CD4-positive, alpha-beta T cell treated with Interleukin-6 for 4 hours (primary cell): ENCODE measurements at places on chromosomes 2 and 18.

DNA sequence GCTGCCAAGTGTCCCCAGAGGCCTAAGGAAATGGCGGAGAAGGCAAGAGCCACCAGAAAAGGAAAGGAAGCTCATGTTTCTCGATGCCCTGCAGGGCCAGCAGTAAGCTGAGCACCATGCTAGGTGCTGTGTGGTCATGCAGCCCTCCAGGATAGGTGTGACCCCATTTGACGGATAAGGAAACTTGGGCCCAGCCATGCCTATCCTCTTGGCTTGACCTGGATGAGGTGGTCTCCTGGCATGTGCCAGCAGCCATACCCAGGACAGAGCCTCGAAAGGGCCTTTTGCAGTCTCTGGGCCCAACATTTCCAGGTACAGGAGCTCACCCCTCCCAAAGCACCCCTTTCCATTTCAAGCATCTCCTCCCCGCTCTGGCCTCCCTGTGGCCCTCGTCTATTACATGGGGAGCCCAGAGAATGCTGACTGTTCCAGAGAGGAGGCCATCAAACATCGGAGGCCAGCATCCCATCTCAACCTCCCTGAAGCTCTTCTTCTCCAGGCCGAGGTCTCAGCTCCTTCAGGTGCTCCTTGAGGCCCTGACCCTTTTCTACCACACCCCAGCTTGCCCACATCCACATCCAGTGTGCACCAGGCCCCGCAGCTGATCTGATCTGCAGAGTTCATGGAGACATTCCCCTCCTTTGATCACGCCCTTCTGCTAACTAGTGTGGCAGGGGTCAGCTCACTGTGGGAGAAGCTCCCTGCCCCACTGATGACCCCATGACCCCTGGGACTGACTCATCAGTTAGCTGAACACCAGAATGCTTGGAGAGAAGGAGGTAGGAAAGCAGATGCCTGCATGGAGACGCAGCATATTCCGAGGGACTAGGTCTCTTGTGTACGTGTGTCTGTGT is 208.4 kb downstream of the TNS1 start:
- DNase-seq, result no peak

DNA sequence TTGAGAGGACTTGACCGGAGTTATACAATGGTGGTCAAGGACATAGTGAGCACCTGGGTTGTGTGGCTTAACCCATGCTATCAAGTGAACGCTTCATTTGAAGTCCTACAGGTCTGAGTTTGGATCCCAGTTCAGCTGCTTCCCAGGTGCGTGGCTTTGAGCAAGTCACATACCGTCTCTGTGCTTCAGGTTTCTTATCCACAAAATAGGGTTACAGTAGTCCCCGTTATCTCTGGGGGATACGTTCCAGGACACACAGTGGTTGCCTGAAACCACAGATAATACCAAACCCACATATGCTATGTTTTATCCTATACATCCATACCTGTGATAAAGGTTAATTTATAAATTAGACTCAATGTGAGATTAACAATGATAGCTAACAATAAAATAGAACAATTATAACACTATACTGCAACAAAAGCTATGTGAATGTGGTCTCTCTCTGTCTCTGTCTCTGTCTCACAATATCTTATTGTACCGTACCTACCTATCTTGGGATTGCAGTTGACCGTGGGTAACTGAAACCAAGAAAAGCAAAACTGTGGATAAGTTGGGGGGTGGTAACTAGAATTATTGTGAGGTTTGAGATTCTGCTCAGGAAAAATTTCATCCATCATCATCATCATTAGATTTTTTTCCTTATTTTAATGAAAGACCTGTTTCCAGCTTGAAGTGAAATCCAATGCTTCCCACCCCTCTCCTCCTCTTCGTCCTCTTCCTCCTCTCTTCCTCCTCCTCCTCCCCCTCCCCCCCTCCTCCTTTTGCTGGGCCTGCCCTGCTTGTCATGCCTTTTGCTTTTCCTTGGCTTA is 22.7 kb downstream of the LBH start:
- no peak for DNase-seq

GRCh38 chr2:46798998-46799698 is 116.5 kb downstream of the MCFD2 start:
- no peak for DNase-seq

GRCh38 chr18:65322895-65323294 is 427.9 kb upstream of the CDH7 start:
- no peak for DNase-seq

- DNase-seq, result no peak
Observed at GRCh38 chr18:3903337-3903736, 453.4 kb downstream of the TGIF1 start.

DNA sequence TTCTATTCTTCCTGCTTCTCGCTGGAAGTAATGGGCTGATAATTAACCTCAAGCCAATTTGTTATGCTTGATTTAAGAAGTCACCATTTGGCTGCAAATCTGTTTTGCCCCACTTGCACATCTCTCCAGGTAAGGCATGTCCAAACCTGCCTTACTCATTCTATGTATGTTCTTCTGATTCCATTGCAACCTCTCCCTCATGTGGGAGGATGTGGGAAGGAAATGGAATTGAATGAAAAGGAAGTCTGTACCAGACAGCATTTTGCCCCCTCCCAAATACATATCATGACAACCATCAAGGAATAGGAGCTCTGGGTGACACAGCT is 131.7 kb downstream of the NRP2 start:
- no peak for DNase-seq

GRCh38 chr2:240788482-240788881 is 31.5 kb downstream of the KIF1A start:
- DNase-seq, result no peak

DNA sequence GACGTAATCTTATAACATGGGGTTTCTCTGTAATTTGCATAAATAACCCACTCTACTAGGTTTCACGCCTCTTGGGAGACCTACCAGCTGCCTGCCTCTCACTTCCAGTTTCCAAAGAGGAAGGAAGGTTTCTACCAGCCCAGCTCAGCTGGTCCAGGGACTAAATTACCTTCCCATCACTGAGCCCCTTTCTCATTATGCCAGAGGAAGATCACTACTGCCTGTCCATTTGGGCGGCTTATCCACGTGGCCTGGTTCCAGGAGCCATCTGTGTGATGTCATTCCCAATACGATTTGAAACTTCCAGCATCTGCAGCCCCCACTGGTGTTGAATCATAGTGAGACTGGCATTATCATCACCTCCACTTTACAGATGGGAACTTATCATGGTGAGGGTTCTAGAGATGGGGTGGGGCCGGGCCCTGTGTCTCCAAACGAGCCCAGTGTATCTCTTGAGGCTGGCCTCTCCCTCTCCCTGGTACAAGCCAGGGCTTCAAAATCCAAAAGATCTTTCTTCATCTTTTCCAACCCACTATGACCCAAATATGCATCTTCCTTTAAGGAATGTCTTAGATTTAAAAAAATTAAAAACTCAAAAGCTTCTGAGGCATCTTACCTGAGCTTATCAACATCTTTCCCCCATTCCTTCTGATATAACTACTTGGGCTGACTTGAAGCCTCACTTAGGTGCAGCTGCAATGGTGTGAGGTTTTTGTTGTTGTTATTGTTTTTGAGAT is 140.8 kb downstream of the DDX1 start:
- DNase-seq, result no peak
